ENCODE measurements at places on chromosomes 6 and 20. TPM values are rescaled to one million over a fixed set of nuclear protein-coding genes. Genes with fewer than 3 reads are reported as not detected.

DNA sequence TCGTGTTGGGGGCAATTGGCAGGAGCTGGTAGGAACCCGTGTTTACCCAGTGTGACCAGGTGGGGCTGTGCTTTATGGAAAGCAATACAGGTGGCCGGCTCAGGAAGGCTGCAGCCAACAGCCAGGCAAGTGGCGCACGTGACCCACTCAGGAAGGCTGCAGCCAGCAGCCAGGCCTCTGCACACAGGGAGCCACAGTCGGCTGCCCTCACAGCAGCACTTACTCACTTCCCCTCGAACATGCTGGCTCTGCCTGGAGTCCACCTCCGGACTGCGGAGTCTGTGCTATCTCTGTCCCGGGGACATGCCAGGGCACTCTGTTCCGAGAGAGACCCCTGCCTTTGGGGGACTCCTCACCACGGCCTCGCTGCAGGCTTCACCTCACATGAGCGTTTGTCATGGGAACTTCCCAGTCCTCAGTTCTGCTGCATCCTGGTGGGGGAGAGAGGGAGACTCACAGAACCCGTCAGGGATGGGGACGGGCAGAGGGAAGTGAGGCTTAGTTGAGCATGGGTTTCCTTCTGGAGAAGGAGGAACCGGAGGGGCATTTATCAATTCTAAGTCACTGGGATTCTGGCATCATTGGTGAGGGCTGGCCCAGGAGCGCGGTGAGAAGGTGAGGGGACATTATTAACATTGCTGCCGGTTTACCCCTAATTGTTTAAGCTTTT lies 76.8 kb downstream of the TTLL2 start:
- peak; percentile 16 for DNase-seq

DNA sequence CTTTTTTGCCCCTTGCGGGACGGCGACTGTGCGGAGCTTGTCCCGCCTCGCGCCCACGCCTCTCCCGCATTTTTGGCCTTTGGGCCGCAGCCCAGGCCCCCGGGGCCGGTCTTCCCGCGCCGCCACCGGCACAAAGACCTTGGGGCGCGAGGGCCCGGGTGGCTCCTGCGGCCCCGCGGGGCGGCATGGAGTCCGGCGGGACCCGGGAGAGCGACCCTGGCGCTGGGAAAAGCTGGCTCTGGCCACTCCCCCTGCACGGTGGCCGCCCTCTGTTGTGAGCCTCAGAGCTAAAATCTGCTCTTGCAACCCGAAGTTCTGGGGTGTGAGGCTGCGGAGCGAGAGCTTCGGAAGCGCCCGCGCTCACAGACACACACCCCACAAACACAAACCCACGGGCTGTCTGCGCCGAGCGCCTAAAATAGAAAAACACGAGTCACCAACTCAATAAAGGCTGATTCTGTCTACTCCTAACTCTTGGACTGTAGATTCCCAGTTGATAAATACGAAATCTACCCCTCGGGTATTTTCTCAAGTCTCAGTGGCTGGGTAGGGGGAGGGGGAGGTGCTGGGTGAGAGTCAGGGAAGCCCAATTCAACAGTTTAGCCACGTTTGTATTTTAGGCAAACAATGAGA lies 496 bp upstream of the BEND3 start:
- DNase-seq: peak; percentile 87

DNA sequence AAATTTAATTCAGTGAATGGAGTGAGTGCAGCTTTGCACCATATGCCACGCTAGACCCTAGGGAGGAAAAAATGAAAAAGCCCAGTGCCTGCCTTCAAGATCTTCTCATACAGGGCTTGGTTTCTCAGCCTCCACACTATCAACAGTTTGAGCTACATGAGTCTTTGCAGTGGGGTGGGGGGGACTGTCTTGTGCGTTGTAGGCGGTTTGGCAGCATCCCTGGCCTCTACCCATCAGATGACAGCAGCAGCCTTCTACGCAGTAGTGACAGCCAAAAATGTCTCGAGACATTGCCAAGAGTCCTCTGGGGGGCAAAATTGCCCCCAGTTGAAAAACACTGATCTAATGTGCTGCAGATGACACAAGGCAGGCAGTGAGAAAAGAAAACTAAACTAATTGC lies 6.2 kb downstream of the CDH22 start:
- no peak for DNase-seq

Gene DYNLT2
- total RNA-seq: 1.7 TPM

GRCh38 chr6:32294566-32294965 lies 70.7 kb upstream of the NOTCH4 start:
- no peak for DNase-seq

Gene CST2
- not detected for total RNA-seq

Gene SCGN
- 1.2 TPM for total RNA-seq

Gene THEMIS
- not detected for total RNA-seq

Gene FAM83B
- not detected for total RNA-seq

Measured in glutamatergic neuron (in vitro differentiated cells).